ENCODE measurements at places on chromosomes 2 and 18.

GRCh38 chr18:33424266-33424946, 16.1 kb downstream of the CCDC178 start:
- no peak for DNase-seq

DNA sequence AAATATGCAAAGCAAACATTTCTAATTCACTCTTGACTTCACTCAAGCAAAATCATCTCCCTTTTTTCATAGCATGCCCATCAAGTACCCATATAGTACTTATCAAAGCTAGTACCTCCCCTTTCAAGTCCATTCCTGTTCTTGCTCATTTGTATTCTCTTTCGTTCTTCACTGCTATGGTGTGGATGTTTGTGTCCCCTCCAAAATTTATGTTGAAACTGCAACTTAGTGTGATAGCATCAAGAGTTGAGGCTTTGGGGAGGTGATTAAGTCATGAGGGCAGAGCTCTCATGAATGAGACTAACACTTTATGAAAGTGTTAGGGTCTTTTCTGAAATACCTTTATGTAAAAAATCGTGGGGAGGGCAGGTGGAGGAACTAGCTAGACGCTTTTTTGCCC, 52.9 kb downstream of the RNU4ATAC start:
- DNase-seq, result no peak

DNA sequence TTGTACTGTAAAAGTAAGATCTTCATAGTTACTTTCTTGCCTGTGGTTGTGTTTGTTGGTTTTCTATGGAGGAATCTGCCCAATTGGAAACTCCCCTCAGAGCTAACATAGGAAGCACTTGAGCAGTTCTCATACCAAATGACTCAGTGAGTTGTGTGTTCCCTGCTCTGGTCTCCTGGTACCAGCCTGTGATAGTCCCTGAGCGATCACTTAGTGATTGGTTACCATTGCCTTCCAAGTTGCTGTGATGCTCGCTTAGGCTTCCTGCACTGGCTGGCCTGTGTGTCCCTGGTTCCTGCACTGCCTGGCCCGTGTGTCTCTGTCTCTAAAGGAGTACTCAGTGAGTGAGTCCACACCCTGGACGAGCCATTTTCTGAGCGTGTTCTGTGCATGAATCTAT, 133.0 kb downstream of the MAP4K4 start:
- no peak for DNase-seq

DNA sequence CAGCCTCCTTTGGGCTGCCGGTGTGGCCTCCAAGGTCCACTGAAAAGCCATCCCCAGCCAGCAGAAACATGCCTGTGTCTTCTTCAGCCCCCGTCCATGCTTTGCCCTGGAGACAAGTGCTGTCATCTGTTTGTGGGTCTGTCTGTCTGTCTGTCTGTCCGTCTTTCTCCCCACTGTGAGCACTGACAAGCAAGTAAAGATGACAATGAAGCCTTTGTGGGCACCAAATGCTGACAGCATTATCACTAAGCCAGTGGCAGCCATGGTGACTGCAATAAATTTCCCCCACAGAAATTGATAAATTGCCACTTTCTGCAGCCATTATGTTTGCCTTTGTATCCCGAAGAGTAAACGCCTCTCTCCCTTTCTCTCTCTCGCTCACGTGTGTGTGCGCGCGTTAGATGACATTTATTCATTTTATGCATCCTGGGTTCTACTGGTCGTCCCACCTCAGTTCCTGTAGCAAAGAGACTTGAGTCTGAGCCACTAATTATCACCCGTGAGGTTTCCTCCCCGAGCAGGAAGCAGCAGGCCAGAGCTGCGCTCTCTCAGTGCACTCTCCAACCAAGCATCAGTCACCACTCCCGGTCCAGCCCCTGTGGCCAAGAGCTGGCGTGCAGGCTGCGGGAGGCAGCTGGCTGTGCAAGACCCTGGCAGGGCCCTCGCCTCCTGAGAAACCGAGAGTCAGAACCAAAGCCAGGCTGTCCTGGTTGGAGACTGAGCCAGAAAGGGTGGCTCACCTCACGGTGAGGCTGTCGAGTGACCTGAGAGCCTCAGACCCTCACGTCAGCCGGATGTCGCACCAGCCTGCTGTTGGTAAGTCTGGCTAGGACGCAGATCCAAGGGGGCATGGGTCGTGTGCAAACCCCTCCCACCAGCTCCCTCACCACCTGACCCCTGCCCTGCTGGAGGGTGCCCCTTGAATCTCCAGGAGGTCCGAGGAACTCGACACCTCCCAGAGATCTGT, 6.9 kb downstream of the STEAP3 start:
- DNase-seq, result no peak

DNA sequence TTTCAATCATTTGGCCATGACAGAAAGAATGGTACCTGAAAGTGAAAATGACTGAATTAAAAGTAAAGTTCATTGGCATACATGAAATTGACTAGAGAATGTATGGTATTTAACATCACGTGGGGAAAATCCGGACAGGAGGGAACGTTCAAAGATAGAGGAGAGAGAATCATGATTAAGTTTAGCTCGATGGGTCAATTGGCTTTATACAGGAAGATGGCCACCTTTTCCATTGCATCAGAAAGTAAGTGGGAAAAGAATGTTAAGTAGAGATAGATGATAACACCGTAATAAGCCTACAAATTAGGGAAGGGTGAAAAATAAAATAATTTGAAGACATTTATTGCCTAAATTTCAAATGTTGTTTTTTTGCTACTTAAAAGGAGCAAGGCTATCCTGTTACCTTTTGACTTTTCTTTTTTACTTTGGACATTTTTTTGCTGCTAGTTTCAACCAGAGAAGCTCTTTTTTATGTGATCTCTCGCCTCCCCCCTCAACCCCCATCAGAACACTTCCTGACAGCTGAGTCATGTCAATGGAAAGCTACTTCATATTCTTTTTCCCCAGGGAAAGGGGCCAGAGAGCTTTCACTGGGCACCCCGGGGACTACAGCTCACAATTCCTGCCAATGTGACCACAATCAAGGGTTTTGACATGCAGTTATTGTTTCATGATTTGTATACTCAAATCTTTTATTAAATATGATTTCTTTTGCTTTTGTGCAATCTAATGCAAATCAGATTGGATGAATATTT, 767 bp upstream of the CCDC102B start:
- DNase-seq, result no peak

GRCh38 chr2:6947929-6948676, 30.9 kb downstream of the RNF144A start:
- DNase-seq, result no peak

DNA sequence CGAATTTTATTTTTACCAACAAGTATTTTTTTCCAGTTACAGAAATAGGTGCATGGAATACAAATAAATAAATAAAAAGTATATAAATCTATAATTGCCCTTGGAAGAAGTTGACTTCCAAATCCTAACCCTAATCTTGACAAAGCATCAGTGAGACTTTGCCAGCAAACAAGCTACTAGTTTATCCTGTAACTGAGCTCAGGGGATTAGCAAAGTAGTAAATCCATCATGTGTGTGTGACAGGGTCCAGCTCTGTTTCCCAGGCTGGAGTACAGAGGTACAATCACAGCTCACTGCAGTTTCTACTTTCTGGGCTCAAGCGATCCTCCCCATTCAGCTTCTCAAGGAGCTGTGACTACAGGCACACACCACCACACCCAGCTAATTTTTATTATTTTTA, 948.0 kb upstream of the CNTNAP5 start:
- no peak for DNase-seq

GRCh38 chr2:122389694-122390093, 634.2 kb downstream of the TSN start:
- DNase-seq, result no peak

DNA sequence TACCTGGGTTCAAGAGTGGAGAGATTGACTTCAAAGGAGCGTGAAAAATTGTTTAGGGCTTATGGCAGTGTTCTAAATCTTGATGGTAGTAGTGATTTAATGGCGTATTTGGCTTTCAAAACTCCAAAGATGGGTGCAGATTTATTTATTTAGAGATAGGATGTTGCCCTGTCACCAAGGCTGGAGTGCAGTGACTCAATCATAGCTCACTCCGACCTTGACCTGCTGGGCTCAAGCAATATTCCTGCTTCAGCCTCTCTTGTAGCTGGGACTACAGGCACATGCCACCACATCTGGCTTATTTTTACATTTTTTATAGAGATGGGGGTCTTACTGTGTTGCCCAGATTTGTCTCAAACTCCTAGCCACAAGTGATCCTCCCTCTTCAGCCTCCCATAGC, 52.5 kb downstream of the FAM117B start:
- DNase-seq, result no peak

DNA sequence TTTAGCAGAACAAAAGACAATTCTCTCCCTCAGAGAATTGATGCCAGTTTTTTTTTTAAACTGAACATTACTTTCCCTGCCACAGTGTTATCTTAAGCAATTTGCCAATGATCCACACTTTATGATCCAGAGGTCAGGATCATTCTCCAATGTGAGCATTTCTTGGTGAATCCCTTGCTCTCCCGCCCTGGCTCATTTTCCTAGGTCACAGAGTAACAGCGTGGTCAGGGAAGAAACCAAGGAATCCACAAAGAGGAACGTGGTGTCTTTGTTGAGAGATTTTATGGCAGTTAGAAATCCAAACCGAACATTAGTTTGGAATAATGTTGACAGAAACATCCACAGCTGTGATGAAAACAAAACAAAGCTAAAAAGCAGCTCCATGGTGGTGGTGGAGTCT, 250.3 kb downstream of the TTC32 start:
- DNase-seq, result no peak
